Neural crest cell (in vitro differentiated cells): ENCODE measurements at places on chromosomes 7 and 10.

DNA sequence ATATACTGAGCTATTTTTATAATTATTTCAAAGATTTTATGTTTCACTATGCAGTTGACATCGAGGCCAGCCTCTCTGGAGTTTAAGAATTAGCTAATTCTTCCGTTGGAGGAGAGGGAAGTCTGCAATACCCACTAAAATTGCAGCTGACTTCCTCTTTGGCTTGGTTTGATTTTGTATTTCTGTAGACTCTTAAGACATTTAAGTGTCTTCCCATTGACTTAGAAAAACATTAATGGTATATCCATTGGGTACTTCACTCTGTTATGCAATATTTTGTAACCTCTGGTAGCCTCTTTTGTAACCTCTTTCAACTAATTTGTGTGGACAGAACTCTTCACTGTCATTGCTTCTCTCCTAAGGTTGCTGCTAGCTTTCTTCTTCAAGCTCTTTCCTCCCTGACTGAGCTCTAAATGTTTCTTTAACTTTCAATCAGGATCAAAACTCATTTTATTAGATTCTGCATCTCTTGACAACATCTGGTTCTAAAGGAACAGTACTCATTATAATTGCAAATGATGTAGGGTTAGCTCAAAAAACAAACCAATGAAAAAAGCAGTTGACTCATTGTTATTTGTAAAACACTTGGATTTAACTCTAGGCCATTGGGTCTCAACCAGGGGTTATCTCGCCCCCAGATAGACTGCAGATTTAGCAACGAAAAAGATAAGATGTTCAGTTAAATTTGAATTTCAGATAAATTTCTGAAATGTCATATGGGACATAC lies 1.7 kb upstream of the ANKRD22 start:
- DNase-seq = no peak

- no peak for DNase-seq
Observed at GRCh38 chr7:147509035-147509501, 1081.5 kb upstream of the C7orf33 start.

DNA sequence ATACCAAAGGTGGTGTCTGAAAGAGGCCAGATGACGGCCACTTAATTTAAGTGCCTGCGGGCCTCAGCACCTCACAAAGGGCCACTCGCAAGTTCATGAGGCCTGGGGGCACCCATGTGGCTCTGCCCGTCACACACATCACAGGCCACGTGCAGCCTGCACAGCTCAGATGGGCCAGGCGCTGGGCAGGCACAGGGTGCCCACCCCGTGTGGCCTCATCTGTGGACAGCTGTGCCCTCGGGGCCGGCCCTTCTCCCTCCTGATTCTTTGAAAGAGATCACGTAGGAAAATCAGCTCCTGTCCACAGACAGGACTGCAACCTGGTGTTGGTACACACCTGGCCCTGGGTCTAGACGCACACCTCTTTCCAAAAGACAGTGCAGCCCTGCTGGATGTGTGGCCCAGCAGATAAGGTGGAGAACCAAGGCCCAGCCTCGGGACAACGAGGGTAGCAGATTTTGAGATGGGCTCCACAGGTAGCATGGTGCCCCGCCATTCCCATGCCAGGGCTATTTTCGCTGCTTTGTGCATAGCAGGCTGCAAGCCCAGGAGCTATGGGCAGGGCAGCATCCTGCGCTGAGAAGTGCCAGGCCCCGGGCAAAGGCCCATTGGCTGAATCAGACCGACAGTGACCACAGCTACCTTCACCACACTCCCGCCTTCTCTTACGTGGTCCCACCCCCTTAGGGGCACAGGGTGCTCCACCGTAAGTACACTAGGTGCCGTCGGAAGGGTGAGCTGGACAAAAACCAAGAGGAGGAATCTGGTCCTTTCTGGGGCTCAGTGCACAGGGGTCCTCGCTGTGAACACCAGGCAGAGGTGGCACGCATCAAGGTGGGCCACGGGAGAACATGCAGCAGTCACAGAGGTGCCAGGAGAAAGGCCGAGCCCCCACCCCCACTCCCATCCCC lies 124.5 kb downstream of the EBF3 start:
- DNase-seq = no peak

DNA sequence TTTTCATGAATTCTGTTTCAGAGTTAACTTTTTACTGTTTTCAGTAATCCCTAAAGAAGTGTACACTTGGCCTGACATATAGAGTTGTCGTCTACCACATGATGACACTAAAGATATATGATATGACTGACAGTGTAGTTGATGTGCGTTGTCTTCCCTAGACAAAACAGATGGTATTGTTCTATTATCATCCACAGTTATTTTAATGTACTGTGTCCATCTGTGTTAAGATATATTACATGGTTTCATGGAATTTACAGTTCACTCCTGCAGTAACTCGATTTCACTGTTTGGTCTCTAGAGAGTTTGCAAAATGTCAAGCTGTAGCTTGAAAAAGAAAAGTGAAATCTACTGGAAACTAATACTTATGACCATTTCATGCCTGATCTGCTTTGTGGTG lies 18.1 kb downstream of the FOXP2 start:
- DNase-seq = no peak

DNA sequence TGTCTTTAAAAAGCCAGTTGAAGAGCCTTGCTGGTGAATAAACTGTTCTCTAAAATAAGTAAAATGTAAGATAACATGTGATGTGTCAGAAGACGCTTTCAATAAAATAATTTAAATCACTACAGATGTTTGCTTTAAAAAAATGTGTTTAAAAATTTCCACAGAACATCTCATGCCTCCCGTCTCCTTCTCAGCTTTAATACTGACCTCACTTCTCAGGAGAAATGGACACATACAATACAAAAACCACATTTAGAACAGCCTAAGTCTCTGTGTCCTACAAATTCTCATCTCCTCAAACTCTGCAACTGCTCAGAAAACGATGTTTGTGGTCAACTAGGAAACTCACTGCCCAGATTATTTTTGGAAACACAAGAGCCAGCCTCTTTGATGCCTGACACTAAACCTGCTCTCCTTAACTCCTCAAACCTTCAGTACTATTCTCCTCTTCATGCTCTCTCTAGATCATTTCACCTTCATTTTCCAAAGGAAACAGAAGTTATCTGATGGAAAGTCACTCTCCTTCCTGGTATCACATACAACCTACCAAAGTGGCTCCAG lies 120.3 kb downstream of the ZNF438 start:
- DNase-seq = no peak

DNA sequence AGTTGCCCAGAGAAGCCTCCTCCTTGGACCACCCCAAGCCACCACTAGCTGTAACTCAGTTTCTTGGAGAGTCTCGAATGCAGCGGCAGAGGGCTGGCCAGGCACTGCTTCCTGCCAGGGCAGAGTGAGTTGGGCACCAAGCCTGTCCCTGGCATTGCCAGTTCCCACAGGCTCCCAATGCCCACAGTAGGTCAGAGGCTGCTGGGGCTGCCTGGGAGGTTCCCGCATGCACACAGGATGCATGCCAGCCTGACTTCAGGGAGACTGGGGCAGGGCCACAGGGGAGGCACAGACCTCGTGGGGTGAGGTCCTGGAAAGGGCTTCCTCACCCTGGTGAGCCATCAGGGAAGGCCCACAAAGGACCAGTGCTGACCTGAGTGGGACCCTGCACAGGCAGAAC lies 152.8 kb downstream of the ZNF248 start:
- DNase-seq = no peak

- no peak for DNase-seq
Observed at GRCh38 chr10:83580373-83581012, 558.8 kb upstream of the GHITM start.

DNA sequence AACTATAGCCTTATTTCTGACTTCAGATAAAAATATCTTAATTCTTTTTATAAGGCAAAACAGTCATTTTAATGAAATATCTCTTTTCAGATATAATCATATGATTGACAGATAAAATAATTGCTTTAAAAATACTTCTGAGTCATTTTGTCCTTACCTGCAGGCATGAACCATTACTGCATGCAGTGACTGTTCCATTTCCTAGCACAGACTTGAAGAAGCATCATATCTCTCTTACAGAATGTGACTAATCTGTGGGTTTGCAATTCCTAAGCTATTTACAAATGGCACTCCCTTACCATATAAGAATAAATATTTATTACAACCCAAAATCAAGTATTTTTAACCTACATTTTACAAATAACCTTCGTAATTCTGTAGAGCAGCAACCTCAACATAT lies 120.7 kb downstream of the SRPK2 start:
- no peak for DNase-seq

- no peak for DNase-seq
Observed at GRCh38 chr7:81573128-81573527, 196.7 kb downstream of the HGF start.

GRCh38 chr7:157929671-157930070 lies 592.9 kb downstream of the DNAJB6 start:
- DNase-seq = no peak

DNA sequence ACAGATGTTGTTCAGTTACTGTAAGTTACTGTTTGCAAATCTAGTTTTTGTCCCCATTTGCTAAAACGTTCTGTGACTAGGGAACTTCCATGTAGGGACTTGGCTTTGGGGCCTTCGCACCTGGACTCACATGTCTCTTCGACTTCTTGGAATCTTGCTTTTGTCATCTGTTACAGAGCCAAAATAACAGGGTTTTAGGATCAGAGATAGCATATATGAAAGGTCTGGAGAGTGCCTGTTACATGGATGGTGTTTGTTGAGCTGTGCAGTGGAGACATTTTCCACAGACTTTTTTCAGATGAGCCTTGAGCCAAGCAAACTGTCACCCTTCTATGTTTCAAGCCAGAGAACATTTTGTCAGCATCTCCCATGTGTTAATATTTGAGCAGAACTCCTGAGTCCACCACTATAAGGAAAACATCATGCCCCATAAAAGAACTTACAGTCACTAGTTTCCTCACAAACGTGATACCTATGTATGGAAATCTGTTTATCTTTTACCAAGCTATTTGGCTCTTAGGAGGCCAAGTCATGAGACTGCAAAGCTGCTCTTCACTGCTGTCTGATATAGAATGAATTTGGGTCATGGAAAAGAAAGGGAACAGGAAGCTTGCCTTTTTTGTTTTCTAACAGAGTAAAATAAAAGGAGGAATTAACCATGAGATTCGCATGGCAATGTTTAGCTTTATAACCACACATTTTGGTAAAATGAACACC lies 818.6 kb upstream of the IGFBP3 start:
- no peak for DNase-seq

DNA sequence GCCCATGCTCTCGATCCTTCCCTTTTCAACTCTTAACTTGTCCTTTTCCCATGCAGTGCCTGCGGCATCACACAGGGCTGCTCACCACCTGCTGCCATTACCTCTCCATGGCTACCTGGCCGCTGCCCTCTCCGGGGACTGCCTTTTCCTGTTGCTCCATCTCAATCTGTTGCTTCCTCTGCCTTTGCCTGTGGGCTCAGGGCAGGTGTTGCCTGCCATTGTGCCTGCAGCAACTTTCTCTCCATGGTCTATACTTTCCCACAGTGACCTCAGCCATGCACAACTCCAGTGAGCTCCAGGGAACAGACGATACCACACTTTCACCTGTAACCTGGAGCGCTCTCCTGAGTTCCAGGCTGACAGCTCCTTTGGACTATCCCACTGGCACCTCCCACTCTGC lies 3.2 kb downstream of the DNAJB12 start:
- no peak for DNase-seq

- no peak for DNase-seq
Observed at GRCh38 chr7:98066934-98067507, 39.6 kb upstream of the LMTK2 start.

- no peak for DNase-seq
Observed at GRCh38 chr10:109961174-109962001, 38.1 kb upstream of the XPNPEP1 start.

- DNase-seq = no peak
Observed at GRCh38 chr10:106511917-106512316, 652.6 kb downstream of the SORCS1 start.

GRCh38 chr10:132850246-132850645 lies 64.3 kb upstream of the NKX6-2 start:
- no peak for DNase-seq

- DNase-seq = no peak
Observed at GRCh38 chr10:72085166-72085565, 3.2 kb downstream of the SPOCK2 start.

DNA sequence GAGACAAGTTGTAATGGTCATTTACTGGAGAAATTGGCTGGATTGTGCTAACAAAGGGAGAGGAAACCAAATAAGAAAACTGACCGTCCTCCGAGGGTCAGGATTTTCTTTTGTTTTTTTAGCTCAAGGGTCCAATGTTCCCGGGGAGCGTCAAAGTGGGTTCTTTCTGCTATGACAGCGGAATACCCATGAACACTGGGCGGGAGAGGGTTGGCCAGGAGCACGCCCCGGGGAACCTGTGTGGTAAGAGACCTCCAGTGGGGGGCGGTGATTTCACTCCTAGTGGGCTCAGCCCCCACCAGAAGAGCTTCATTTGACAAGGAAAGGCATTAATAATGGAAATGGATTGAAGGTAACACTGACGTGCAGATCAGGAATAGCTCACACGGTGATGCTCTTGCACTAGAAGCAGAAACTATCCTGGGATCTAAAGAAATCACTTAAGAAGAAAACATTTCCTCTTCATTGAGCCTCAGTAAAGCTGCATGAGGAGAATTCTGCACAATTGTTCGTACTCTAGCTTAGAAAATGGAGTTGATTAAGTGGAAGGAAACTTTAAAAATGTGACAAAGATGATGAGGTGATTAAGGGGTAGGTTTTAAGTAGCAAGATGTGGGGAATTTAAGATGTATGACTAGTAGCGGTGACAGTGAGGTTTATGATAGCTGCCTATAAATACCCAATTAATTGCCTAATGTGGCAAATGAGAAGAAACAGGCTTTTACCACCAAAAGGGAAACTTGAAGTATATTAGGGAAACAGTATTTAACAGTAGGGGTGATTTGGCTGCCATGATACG lies 627.2 kb downstream of the SUGCT start:
- no peak for DNase-seq

DNA sequence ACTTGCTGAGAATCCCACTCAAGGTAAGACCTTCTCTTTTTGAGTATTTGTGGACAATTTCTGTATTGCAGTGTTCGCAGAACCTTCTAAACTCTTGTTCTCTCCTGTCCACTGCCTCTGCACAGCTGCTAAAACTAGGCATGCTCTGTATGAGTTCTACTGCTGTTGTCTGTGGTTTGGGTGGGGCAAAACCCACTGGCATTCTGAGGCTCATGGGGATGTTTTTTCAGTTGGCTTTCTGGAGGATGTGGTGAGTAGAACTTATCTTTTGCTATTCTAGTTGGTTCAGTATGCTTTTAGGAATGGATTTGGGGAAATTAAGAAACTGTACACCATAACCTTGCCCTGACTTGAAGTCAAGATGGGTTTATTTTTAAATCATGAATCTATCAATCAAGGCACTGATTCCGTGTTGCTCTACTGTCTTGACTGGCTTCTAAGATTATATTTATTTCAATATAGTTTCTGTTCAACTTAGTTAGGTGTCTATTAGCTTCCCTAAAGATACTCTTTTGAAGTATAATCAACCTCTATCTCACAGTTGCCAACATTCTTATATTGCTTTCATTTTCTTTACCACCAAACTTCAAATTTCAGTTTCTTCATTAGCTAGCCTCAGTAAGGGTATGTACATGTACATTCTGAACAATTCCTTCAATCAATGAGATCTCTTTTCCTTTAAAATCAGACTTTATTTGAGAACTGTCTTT lies 25.0 kb upstream of the C1GALT1 start:
- DNase-seq = no peak
